Stimulated activated CD4-positive, alpha-beta T cell treated with anti-CD3 and anti-CD28 coated beads, TNF-alpha, amount 100 ng/mL, for 48 hours (primary cell): ENCODE measurements at places on chromosomes 2 and 18.

- no peak for DNase-seq
These were observed 683 bp upstream of the TBC1D8 start for GRCh38 chr2:101151859-101152271.

DNA sequence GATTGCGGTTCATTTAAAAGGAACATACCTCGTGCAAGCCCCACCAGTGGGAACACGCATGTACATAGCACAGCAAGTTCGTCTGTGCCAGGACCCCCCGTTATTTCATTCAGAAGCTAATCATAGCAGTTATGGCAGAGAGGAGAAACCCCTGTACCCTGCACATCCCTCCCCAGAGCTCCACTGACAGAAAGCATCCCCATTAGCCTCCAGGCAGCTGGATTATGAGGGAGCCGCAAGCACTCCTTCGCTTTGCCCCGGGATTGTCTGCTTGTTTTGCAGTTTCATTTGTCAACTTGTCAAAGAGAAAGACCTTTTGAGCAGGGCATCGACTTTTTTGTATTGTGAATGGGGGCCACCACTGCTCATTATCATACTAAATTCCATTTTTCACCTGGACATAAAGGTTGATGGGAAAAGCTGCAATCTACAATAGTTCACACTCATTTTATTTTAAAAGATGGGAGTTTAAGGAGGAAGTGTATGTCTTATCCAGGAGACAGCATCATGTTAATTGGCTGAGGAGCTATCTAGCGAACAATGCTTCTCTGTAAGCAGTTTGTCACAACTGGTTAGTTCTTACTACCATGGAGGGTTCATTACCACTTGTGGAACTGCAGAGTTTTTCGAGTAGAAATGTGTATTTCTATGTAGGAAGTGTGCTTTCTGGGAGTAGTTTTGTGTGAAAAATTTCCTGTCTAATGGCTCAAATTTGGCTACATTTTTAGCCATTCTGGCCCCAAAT lies 255.3 kb downstream of the THSD7B start:
- DNase-seq, result no peak

DNA sequence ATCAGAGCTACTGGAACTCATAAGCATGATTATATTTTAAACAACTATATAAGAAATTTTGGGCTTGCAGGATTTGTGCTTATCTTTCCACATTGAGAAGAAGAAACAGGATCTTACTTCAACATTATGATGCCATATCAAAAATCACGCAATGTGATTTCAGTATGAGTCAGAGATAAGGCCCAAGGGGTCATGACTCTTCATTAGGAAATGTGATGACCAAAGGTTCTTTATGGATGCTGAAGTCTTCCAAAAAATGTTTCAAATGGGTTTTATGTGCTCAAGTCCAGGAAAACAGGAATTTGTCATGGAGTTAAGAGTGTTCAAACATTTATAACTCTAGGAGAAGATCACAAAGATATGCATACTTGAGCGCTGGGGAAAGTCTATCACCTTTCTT lies 7.8 kb upstream of the SERPINB2 start:
- no peak for DNase-seq

- no peak for DNase-seq
These were observed 61.8 kb downstream of the ADD2 start for GRCh38 chr2:70706026-70706795.

DNA sequence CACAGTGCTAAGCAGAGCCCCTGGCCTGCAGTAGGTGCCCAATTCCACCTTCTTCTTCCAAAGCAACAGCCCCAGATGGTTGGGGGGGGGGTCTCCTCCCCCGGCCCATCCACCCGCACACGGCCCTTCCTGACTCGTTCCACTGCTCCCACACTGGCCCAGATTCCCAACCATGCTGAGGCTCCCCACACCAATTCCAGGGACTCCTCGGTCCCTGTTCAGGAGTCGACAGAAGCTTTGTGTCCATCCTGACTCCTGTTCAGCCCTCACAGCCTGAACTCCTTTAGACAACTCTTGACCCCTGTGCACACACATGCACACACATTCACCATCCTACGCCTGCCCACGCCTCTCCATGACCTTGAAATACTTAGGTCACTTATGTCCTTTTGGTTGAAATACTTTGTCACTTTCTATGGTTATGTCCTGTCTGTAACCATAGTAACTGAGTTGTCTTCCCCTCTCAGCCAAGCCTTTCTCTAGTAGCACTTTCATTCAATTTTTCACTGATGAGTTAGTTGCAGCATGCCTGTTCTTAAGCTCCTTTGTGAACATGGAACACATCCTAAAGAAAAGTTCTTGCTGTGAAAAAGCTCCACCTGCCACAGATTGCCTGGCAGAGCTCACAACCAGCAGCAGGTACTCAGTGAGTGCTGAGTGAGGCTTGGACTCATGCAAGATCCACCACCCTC lies 225.8 kb downstream of the SEPTIN10 start:
- DNase-seq, result no peak

GRCh38 chr18:55318951-55319441 lies 269.0 kb downstream of the TCF4 start:
- DNase-seq, result no peak

DNA sequence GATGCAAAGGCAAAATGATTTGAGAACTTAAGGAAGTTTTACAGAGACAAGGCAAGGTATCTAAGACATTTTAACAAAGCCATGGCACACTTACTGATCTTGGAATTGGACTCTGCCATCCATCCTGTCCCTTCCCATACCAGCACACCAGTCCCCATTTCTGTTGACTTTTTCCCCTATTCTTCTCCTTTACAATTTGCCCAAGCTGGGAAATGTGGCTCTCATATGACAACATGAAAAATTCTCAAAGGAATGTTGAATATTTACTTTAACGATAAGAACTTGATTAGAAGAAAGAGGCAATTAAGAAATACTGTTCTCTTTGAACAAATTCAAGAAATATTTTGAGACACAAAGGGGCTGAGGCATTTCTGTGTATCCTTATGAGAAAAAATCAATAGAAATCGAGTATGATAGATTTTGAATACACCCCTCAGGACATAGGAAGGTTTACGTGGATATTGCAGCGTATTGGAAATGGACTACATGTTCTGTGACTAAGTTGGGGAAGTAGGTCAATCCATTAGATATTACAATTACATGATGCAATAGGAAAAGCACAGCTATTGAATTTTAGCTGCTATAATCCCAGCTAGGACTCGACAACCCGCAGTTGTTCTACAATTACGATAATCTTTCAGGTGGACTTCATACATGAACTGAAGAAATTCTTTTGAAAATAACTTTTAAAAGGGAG lies 201.6 kb downstream of the TRIB2 start:
- no peak for DNase-seq

DNA sequence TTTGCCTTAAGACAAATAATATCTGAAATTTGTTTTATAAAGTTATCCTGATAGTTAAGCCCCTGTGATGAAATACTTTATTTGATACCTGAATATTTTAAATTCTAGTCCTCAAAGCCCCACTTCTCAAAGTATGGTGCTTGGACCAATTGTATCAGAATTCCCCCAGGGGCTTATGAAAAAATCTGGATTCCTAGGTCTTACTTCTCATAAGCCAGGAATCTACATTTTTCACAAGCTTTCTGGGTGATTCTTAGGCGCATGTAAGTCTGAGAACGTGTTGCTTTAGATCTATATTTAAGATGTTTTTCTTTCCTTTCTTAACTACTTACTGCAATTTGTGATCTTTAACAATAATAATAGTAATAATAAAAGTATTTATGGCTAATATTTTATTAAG lies 53.1 kb downstream of the MYO1B start:
- DNase-seq, result no peak

- DNase-seq, result no peak
These were observed 506.6 kb downstream of the PLCL1 start for GRCh38 chr2:198311020-198311419.

- DNase-seq, result no peak
These were observed 71.2 kb downstream of the STK25 start for GRCh38 chr2:241437179-241437578.

DNA sequence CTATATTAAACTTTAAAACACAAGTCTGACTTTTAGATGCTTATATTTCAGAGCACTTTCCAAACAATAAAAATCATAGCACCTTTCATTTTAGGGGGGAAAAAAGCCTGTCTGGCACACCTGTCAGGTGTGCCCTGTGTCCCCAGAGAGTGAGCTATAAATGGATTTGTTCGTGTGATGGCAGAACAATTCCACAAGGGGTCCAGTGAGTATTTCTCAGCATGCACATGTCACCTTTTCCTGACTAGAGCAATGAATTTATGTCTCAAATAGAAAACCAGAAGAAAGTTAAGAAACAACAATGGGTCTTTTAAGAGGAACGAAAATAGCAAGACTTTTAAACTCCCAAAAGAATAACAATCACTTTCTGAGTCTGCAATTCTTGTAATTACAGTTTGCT lies 55.9 kb downstream of the ACVR1C start:
- no peak for DNase-seq

DNA sequence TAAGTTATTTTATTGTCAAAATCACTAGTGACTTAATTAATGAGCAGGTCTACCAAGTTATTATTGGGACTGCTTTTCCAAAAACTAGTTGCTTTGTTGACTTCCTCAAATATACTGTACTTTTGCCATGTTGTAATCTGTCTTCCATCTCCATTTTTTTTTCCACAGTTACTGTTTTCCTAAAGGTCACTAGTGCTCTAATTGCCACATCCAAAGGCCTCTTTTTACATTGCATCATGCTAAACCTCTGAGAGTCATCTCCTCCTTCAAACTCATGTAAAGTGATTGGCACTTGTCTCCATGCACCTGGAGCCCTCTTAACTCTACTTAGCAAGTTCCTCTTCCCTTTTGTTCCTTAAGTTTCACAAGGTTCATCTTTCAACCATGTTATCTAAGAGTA lies 11.8 kb downstream of the PMAIP1 start:
- DNase-seq, result no peak

GRCh38 chr2:27074738-27075565 lies 3.5 kb upstream of the EMILIN1 start:
- DNase-seq, result no peak

DNA sequence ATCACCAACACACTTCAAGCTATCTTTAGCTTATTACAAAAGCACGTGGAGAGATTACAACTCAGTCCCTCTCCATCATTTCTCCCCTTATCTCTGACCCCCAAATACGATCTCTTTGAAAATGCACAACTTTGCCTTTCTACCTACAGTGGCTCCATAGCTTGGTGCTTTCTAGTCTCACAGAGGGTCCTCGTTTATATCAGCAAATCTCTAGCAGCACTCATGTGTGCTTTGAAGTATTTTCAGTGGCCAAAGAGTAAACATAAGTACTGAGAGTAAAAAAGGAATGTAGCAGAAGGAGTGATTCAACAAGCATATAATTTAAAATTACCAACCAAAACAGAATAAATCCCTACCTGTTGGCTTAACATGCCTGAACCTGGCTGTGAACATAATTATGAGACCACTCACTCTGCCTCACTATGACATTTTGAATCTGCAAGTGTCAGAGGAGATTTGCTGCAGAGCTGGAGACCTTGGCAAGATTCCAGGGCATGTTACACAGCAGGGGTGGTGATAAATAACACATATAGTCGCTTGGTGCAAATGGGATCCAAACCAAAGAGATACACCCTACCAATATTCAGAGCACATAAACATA lies 54.6 kb downstream of the LAMA3 start:
- no peak for DNase-seq

- DNase-seq, result no peak
These were observed 122.1 kb downstream of the TMEM17 start for GRCh38 chr2:62383846-62384245.

- no peak for DNase-seq
These were observed 58.5 kb upstream of the MSH6 start for GRCh38 chr2:47724221-47724981.

- no peak for DNase-seq
These were observed 83.3 kb downstream of the LCLAT1 start for GRCh38 chr2:30530346-30530745.

GRCh38 chr2:175063741-175064140 lies 58.6 kb upstream of the CHN1 start:
- DNase-seq, result no peak

DNA sequence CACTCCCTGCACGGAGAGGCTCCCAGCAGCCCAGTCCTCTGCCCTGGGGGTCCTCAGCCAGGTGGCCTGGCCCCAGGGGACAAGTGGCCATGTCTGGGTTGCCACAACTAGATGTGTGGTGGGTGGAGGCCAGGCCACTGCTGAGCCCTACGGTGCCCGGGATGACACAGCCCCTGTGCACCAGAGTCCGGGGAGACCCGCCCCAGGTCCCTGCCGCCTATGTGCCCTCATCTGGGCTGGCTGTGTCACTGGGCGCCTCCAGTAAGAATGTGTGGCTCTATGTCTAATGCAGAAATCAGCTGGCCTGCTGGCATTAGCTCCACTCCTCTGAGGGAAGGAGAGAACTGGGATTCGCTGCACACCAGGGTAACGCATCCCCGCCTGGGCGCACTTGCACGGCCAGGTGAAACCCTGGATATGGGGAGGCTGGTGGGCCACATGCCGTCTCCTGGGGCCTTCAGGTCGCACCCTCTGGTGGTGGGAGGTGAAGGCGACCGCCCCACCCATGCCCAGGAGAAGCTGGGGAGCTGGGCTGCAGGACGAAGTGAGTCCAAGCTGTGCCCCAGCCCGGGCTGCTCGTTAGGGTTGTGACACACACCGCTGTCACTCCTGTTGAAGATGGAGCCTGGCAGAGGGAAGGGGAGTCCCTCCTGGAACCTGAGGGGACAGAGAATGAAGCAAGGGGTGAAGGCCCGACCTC lies 136.1 kb downstream of the PTGR3 start:
- no peak for DNase-seq

DNA sequence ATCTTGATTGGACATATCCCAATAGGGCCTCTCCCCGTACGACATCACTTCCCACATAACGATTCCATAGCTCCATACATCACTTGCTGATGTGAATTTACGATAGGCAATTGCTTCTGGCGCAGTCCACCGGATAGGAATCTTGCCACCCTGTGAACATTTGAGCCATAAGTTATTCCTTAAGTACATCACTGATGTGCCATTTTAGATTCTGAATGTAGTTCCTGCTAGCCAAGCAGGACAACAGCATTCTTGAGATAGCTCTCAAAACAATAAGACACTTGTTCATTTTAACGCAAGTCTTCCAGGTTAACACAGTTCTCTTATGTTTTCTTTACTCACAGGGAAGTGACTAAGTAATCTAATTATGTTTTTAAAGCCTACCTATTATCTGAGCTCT lies 138.0 kb downstream of the EPHA4 start:
- DNase-seq, result no peak

DNA sequence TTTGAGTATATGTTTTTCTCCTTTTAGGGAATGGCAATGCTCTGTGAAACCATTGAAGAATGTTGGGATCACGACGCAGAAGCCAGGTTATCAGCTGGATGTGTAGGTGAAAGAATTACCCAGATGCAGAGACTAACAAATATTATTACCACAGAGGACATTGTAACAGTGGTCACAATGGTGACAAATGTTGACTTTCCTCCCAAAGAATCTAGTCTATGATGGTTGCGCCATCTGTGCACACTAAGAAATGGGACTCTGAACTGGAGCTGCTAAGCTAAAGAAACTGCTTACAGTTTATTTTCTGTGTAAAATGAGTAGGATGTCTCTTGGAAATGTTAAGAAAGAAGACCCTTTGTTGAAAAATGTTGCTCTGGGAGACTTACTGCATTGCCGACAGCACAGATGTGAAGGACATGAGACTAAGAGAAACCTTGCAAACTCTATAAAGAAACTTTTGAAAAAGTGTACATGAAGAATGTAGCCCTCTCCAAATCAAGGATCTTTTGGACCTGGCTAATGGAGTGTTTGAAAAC lies 82.3 kb downstream of the ACVR2A start:
- DNase-seq, result no peak

- no peak for DNase-seq
These were observed 169.2 kb upstream of the APCDD1 start for GRCh38 chr18:10285283-10285640.

- DNase-seq, result no peak
These were observed 54.6 kb upstream of the LYPD6B start for GRCh38 chr2:148983896-148984295.
